ENCODE measurements at places on chromosomes 13 and 19.

GRCh38 chr13:76921516-76921915 lies 26.8 kb upstream of the ACOD1 start:
- no peak for DNase-seq

DNA sequence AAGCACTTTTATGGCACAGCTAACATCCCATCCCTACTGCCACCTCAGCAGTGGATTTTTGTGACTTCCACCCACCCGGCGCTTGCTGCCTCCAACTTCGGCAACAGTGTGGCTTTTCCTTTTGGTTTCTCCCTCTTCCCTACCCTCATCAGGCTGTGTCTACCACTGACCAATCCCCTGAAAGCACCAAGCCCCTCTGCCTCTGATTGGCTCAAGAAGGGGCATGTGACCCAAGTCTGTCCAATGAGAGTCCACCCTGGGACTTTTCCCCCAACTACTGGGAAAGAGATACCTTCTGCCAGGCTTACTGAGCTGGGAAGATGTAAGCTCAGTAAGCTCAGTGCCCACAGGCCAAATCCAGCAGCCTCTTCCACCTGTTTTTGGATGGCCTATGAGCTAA lies 5.8 kb downstream of the SMIM7 start:
- DNase-seq = peak; percentile 20

DNA sequence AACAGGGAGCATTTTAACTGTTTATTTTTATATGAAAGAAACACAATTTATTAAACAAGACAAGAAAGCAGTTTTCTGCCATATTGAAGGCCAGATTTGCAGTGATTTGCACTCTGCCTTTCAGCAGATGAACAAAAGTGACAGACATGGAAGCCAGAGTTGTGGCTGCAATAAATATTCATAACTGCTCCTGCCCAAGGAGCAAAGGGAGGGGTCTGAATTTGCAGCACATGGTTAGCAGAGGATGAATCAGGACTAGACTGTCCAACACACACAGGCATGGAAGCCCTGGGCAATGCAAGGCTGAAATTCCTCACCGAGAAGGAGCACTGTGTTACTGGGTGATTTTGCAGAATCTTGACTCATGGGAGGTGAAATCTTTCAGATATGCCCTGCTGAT lies 418.2 kb downstream of the DCT start:
- peak; percentile 66 for DNase-seq

GRCh38 chr13:106369091-106369490 lies 166.4 kb downstream of the EFNB2 start:
- no peak for DNase-seq

DNA sequence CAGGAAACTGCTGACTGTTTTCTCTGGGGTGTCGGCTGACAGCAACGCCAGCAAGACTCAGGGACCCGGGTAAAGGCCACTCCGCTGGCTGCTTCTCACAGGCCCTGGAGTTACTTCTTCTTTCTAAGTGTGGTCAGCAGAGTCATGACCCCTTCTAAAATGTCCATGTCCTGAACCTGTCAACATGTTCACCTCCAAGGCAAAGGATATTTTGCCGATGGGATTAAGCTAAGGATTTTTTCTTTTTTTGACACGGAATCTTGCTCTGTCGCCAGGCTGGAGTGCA lies 7.9 kb downstream of the PEX11G start:
- no peak for DNase-seq

- no peak for DNase-seq
Measured at GRCh38 chr19:47356900-47357299, 7.8 kb downstream of the DHX34 start.

DNA sequence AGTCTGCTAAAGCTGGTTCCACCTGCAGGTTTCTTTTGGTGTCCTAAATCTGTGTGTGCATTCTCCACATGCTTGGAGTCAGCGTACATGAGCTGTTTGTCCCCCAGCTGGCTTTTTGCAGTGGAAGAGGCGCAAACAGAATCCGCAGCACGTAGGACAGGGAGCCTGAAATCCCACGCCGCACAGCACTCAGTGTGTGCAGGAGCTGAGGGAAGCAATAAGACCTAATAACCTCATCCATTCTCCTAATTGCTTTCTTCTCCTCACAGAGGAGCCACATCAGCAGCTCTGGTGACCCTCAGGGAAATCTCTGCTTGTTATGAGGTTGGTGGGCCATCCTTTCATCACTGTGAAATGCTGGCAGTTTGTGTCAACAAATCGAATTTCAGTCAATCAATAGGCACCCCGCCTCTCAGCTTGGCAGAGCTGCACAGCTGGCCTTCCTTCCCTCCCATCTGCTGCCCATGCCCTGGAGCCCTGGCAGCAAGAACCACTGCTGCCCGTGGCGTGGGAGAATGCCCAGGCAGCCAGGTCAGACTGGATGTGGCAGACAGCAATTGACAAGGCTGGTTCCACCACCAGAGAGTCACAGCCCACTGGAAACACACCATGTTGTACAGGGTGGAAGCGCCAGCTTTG lies 136.7 kb downstream of the ZDHHC20 start:
- DNase-seq = no peak
